Activated T-helper 2 cell treated with anti-CD3 and anti-CD28 coated beads, Interferon-gamma antibody, Interleukin-2, Interleukin-4, amounts not matched to agents 10 μg/mL and 5 μg/mL and 100 μg/mL, durations not matched to agents 14 hours and 24 hours and 36 hours (primary cell): ENCODE measurements at places on chromosomes 5 and 9. TPM values are rescaled to one million over a fixed set of nuclear protein-coding genes. Genes with fewer than 3 reads are reported as not detected.

The NFIB gene
- 0.02 TPM in 1 of 2 replicates, not detected in the other for total RNA-seq

The PCDHGA7 gene
- 0.16 and 0.30 TPM in 2 replicates for total RNA-seq

The ANKRD18B gene
- total RNA-seq = 1.6 and 2.6 TPM in 2 replicates

The DMGDH gene
- 0.37 and 0.41 TPM in 2 replicates for total RNA-seq

The ANKRD55 gene
- total RNA-seq = 1.4 and 2.3 TPM in 2 replicates

GRCh38 chr5:131795228-131795627 is 1.6 kb downstream of the FNIP1 start:
- DNase-seq = no peak

DNA sequence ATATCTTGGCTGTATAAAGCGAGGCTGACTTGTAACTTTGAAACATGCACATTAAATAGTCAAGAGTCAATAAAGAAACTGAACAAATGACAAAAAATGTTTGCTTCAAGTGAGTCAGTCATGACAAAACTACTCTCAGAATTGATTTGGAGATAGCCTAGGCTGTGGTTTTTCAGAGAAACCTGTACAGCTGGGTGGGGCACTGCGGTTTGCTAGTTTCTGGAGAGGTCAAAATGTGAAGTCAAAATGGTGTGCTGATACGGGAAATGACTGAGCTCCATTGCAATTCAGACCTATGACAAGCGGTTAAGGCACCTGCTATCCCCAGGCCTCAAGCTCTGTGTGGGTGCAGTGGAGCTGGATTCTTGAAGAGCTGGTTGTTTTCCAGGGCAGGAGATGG is 10.3 kb upstream of the CD180 start:
- DNase-seq = peak; percentile 92

- no peak for DNase-seq
Observed at GRCh38 chr5:158270996-158271554, 412.1 kb upstream of the CLINT1 start.

- peak; percentile 9 for DNase-seq
Observed at GRCh38 chr9:111957856-111958631, 61.4 kb downstream of the UGCG start.

GRCh38 chr5:149611326-149611725 is 30.0 kb downstream of the ARHGEF37 start:
- no peak for DNase-seq

DNA sequence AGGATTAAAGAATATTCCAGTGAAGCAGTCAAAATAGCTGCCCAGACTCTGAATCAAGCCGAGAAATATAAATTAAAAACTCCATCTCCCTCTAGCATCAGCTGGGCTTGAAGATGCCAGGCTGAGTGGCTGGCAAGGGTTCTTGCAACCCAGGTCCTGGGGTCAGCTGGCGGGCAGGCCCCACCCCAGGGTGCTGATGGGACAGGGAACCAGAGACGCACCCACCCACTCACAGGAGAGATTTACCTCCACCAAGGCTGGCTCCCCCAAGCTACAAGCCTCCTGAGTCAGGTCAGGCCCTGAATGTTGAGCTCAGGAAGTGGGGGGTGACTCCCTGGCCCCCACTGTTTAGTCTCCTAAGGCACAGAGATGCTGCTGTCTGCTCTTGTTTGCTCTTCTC is 83.9 kb upstream of the HSPA9 start:
- DNase-seq = no peak

The C5orf63 gene
- total RNA-seq = 6.1 and 6.4 TPM in 2 replicates

The ZNF462 gene
- total RNA-seq = 0.09 and 0.11 TPM in 2 replicates

DNA sequence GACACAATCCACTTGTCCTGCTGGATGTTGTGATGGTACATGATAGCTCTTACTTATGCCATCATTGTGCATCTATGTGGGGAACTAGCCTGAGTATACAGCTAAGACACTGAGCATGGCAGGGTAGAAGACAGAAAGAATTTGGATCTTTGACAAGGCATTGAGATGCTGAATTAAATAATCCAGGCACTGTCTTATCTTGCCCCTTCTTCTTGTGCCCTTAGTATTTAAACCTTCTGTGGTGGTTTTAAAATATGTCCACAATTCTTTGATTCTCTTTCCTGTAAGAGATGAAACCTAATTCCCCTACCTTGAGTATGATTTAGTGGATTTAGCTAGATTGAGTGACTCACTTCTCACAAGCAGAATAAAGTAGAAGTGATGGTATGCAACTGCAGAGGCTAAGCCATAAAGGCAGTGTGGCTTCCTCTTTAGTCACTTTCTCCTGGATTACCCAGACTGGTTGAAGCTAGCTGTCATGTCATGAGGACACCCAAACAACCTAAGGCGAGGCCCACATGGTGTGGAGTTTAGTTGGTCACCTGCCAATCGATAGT is 174.0 kb upstream of the NREP start:
- DNase-seq = no peak

The KCNV2 gene
- total RNA-seq = not detected in 2 replicates

- no peak for DNase-seq
Observed at GRCh38 chr5:79227484-79228025, 8.4 kb upstream of the JMY start.
